GM12864 (cell line): ENCODE measurements at places on chromosomes 2 and 18.

- no peak for DNase-seq
Observed at GRCh38 chr2:240329778-240330177, 105.7 kb upstream of the GPC1 start.

DNA sequence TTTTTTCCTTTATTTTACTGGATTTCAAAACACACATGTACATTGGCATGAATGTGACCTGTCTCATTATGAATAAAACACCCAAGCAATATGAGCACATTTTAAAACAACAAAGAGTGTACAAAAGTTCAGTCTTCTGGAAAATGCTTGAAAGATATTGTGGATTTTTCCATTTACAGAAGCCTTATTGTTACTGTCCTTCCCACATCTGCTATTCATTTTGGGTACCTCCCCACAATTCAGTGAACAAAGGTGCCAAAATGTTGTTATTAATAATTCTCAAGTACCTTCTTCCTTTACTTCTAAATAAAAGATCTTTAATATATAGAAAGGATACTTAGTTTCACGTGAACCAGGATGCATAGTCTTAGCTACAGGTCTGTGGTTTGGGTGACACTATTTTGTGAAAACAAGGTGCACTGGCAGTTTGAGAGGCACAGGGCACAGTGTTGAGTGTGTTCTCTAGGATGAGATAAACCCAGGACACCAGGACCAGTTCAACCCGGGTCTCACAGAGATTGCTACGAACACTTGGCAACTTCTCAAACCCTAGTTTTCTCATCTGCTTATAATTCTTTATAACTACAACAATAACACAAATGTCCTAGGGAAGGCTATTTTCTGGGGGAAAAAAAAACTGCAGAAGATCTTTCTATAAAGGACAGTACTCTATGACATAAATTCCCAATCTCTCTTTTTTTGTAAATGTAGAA is 84.5 kb upstream of the GALNT5 start:
- DNase-seq: no peak

DNA sequence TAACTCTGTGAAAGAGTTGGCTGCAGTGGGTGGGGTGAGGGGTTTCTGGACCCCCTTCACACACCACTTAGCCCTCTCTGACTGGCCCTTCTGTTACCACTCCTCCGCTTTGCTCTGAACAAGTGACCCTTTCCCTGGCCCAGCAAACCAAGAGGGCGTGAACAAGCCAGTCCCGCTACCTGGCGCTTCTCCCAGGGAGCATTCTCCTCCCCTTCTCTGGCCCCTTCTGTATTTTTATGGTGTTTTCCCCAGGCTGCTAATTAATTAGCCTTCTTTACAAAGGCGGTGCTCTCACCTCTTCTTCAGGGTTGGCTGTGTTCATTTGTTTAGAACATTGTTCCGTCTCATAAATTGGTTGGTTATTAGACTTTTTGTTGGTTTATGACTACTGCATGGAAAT is 180.1 kb downstream of the MGAT5 start:
- no peak for DNase-seq

DNA sequence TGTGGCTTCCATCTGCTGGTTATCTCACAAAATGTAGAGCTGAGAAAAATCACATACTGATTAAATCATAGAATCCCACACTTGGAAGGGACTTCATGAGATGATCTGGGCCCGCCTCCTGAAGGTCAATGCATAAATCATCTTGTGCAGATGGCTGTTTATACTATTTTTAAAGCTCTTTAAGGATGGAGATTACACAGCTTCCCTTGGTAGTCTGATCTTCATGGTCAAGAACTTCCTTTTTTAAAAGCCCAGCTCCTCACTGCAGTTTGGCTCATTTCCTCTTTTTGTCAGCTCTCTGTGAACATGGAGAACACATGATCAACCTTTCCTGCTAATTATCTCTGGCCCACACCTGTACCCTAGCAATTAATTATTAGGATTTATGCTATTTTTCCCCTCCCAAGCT is 25.9 kb downstream of the GCG start:
- DNase-seq: peak; percentile 18

DNA sequence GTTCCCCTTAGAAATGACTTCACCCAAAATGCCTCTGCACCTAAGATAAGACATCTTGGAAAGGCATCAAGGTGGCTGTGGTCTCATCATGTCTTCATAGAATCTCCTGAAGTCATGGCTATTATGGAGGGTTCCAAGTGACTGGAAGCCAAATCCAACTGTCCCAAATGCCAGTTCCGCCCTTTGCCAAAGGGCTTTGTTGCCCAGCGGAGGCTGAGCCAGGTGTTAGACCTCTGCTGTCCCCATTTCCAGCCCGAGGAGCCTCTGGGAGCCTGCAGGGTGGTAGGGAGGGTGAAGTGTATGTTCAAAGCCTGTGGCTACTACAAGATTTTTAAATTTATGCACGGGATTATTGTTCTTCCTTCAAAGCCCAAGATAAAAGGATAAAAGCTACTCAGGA is 25.7 kb downstream of the RHOB start:
- DNase-seq: no peak

GRCh38 chr18:4245456-4245855 is 209.7 kb downstream of the DLGAP1 start:
- no peak for DNase-seq

DNA sequence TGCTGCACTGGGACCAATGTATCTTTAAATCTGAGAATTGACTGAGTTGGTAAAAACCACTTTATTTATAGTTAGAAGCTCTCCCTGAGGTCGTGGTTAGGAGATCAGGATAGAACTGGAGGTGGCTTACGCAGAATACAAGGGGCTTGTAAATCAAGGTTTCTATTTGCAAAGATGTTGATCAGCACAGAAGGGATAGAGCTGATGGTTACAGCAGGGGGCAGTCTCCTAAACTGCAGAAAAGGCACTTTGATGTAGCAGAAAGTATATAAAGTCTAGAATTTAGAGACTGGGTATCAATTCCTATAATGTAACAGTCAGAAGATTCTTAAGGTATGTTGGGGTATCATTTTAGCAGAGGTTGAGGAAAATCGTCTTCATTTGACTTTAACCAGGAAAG is 25.2 kb upstream of the ACVR1 start:
- DNase-seq: no peak

GRCh38 chr2:144183727-144184126 is 336.2 kb downstream of the ZEB2 start:
- peak; percentile 26 for DNase-seq

DNA sequence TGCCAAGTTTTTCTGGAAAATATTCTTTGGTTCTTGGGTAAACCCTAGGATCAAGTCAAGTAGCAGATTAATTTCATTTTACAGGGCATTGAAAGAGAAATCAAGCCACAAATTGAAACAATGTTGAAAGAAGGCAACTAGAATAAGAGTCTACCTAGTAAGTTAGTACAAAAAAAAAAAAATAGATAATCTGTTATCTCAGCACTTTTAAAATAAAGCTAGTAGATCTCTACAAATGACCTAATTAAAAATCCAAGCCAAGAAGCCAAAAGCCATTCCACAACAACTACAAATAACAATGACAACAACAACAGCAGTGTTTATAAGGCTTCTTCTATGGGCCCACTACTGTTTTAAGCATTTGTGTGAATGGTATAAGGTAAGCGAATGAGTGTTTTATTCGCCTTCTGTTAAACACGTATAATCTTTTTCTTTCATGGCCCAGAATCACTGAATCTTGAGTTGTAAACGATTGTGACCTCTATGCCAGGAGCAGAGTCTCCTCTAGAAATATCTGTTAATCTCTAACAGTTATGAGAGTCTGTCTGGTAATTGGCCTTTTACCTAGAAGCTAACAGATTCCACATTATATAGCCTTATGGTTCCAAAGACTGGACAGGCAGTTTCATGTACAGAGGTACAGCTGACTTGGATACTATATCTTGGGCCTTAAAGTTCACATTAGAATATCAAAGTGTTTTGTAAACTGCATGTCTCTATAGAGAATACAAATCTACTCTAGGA is 28.6 kb upstream of the CUL3 start:
- no peak for DNase-seq

DNA sequence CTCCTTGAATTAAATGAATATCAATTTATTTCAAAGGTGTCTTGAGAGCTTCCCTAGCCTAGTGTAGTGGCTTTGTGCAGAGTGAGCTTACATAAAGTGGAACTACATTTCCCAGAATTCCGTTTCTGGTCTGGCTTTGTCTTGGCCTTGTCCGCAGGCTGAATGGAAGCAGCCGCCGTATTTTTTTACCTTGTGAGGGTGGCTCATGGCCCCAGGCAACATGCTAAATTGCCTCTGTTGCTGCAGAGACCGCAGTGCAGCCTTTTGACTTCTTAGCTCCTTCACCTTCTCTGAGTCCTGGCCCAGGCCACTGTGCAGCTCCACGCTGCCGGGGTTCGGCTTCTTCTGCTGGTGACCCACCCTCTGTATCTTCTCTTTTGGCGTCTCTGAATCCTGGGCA is 114.8 kb upstream of the SLC38A11 start:
- no peak for DNase-seq

DNA sequence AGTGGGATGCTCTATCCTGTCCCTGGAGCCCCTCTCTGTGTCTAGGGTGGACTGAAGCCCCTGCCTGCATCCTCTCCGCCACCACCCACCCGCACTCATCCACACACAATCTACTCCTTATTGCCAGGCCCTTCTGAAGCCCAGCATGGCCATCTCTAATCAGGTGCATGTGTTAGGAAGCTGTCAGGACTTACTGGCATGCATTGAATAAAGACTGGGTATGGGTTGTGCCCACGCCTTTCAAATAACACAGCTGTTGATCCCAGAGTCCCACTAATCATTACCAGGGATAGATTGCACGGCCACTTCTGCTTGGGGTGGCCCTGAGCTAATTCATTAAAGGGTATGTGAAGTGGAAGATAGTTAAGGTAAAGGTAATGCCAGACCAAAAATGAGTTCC is 88.4 kb downstream of the CABLES1 start:
- no peak for DNase-seq

GRCh38 chr18:78912844-78913243 is 66.8 kb upstream of the SALL3 start:
- no peak for DNase-seq

GRCh38 chr18:62200121-62200914 is 13.3 kb downstream of the RELCH start:
- no peak for DNase-seq

DNA sequence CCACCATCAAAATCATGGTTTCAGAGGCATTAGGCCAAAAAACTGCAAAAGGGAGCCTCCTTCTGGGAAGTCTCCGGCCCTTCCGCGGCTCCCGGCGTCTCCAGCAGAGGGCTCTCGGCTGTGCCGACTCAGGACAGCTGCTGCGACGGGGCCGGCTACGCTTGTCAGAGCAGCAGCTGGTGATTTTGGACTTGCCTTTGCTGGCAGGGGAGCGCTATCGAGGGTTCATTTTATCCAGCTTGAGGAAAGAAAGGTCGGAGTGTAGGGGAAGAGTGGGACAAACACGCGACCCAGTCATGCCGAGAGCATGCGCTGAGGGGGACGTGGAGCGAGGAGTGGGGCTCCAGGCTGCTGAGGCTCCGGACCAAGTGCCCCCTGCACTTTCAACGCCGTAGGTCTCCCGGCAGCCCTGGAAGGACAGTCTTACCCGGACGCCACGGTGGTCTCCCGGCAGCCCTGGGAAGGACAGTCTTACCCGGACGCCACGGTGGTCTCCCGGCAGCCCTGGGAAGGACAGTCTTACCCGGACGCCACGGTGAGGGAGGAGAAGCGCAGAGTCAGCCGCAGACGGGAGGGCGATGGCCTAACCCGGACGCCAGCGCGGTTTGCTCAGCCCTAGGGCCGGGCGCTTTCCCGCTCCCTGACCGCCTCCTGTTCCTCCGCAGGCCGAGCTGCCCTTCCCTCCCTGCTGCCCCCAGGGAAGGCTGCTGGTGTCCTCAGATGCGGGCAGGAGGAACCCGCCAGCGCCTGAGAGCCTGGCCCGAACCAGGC is 21.7 kb downstream of the DDX18 start:
- no peak for DNase-seq

DNA sequence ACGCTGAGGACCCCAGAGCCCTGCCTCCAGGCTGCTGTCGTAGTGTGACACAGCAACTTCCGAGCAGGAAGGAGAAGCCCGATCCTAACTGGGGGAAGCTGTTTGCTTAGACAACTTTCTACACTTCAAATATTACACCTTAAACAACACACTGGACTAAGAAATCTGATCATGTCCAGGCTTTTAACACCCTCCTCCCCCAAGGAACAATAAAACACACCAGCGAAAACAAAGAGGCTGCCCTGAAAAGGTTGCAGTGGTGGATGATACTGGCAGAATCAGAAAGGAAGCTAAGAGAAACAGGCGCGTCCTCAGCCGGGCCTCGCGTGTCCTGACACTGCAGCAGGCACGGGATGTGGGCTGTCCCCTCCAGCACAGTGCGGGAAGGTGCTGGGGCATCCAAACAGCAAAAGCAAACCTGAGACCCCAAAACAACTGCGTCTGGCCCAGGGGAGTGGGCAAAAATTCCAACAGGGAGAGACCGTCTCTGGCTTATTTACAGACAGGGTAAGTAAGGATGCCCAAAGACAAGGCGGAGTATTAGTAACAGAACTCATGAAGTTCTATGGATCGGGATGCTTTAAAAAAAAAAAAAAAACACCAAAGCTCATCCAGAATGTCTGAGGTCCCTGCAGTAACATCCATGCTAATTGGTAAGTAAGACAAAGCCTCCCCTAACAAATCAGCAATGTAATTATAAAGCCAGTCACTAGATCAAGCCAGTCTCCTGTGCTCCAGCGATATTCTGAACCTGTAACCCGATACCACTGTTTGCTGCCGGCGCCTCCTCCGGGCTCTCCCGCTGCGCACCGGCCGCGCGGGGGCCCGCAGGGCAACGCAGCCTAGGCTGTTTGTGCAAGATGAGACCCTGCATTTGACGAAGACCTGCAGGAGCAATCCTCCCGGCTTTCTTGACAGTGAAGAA is 9.0 kb downstream of the SERTAD2 start:
- peak; percentile 66 for DNase-seq

DNA sequence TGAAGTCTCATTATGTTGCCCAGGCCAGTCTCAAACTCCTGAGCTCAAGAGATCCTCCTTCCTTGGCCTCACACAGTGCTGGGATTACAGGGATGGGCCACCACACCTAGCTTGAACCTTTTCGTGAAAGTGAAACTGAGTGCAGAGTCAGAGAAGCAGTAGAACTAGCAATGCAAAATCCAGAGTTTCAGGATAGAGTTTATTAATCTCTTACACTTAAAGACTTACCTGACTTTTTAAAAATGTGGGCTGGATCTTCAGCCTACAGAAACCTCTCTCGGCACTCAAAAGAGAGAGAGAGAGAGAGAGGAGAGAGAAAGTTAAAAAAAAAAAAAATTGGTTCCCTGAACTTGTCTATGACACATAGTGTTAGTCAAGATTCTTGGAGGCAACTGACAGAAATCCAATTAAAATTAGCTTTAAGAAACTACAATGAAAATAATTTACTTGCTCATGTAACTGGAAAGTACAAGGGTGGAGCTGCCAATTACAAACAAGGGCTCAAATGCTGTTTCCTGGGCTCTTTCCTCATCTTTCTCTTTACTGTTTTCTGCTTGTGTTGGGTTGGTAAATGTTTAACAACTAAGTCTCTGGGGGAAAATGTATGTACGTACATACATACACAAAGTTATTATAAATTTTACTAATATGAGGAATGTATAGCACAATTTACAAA is 98.1 kb upstream of the CERS6 start:
- no peak for DNase-seq

- no peak for DNase-seq
Observed at GRCh38 chr2:119786295-119786694, 26.6 kb downstream of the PTPN4 start.

- DNase-seq: no peak
Observed at GRCh38 chr2:59354498-59354897, 1113.4 kb upstream of the FANCL start.

GRCh38 chr2:212005085-212005671 is 533.4 kb downstream of the ERBB4 start:
- DNase-seq: no peak

GRCh38 chr2:126749537-126749936 is 93.6 kb downstream of the GYPC start:
- no peak for DNase-seq
